CD4-positive, alpha-beta memory T cell (primary cell): ENCODE measurements at places on chromosomes 11 and 22. TPM values are rescaled to one million over a fixed set of nuclear protein-coding genes. Genes with fewer than 3 reads are reported as not detected.
A peak's percentile ranks its signal among the peaks of the same experiment; 100 is the strongest.

Gene HORMAD2
- total RNA-seq, result not detected

DNA sequence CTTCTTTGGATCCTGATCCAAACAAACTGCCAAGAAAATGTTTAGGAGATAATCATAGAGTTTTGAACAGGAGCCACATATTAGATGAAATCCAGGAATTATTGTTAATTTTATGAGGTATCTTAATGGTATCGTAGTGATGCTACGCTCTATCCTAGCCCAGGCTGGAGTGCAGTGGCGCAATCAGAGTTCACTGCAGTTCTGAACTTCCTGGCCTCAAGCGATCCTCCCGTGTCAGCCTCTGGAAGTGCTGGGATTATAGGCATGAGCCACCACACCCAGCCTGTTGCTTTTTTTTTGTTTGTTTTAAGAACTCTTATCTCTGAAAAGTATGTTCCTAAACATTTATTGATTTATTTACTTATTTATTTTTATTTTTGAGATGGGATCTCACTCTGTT, 2.4 kb downstream of the GSTT4 start:
- no peak for DNase-seq

DNA sequence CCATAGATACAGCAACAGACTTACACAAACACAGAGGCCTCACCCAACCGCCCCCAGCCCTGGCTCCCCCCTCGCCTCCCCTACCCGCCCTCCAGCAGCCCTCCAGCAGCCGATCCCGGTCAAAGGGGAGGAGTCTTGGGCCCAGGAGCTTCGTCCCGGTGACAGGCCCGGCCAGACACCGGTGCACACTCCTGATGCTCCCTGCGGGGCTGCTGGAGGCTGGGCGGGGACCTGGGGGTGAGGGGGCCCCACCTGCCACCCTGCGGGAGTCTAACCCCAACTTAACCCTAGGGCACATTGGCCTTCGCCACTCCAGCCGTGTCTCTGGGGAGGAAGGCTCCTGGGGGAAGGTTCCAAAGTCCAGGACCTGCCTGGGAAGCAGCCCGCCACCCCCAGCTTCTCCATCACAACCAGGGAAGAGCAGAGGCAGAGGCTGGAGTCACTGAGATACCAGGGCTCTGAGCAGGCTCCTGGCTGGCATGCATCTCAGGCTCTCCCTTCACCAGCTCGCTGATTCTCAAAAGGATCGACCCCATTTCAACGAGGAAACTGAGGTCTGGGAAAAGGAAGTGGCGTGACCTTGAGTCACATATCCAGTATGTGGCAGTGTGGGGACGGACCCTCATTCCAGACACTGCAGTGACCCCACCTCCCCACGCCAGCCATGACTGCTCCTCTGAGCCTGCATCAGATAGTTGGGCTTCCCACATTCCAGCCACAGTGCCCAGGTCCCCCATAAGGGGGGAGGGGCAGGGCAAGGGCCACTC, 14.4 kb downstream of the BCL9L start:
- no peak for DNase-seq

DNA sequence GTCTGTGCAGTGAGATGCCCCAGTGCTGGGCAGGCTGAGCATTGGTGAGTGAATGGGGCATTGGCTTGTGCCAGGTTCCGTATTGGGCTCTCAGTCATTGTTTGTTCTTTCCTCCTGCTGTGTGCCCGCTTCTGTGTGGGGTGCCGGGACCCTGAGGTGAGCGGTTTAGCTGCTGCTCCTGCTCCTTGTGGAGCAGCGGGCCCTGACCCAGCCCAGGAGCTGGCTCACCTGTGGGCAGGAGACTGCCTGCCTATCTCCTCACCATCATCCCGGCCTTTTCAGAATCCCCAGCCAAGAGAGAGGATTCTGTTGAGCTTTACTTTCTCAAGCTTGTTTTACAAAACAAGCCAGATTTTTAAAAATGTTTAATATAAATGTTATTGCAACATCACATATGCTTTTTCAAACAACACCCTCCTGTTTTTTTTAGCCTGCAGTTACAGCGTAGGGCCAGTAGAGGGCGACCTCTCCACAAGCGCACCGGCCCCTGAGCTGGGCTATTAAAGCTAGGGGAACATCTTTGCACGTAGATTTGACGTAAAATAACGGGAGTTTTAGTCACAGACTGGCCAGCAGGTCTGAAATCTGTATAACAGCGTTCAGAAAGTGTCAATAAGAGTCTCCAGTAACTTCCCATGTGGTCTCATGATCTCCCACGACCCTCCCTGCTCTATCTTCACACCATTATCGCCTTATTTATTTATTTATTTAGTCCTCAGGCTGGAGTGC, 25.1 kb upstream of the RELT start:
- DNase-seq, result peak; percentile 72

DNA sequence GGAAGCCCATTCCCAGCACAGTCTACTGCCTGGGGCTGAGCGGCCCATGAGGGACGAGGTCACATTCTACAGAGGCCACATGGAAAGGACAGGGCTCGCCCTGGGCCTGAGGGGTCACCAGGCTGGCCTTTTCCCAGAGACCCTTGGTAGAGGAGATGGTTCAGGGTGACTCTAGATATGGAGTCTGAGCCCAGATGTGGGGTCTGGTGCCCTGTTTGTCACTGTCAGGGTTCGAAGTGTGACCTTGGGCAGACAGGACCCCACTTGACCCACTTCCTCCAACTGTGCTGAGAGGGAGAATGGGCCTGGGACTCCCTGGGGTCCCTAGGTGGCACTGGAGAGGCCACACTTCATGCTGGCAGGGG, 81.0 kb downstream of the MYEOV start:
- no peak for DNase-seq

GRCh38 chr22:30424534-30425326, 838 bp upstream of the MTFP1 start:
- DNase-seq, result no peak

GRCh38 chr22:45726081-45726480, 54.4 kb downstream of the ATXN10 start:
- DNase-seq, result no peak

GRCh38 chr11:63694596-63694995, 13.3 kb downstream of the RTN3 start:
- DNase-seq, result no peak

DNA sequence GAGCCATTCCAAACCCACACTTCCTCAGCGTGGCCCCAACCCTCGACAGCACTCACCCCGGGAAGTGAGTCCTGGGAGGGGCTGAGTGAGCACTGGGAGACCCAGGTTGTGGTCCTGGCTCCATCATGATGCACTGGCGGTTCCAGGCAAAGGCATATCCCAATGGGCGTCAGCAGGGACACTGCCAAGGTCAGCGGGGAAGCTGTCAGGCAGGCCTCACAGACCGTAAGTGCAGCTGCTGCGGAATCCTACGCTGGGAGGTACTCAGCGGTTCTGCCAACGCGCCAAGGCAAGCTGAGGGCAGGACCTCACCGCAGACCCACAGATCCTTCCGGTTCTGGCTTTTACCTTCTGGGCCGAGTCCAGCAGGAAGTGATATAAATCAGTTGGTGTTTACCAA, 1.4 kb upstream of the GAL3ST1 start:
- no peak for DNase-seq

- DNase-seq, result no peak
Observed at GRCh38 chr11:114738954-114739353, 60.6 kb downstream of the NXPE2 start.

Gene VPREB1
- total RNA-seq, result not detected

- no peak for DNase-seq
Observed at GRCh38 chr22:35307892-35308291, 8.2 kb downstream of the TOM1 start.

DNA sequence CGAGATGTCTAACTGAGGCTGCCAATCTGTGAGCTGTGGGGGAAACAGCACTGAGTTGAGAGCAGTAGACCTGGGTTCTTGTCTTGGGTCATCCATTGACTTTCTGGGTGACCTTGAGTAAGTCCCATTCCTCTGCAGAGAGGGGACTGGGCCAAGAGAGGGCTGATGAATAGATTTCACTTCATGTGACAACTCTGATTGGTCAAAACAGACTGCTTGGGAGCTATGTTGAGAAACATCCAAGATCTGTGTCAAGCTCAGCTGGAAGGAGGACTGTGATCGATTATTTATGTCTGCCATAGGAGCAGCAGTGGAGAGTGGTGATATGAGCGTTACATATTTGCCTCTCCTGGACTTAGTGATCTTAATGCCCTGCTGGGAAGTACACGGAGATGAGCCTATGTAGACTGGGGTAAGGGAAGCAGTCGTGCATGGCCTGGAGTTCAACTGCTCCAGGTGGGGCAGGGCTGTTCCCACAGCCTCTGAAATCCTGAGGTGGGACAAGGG, 47.7 kb downstream of the OTOG start:
- DNase-seq, result no peak

DNA sequence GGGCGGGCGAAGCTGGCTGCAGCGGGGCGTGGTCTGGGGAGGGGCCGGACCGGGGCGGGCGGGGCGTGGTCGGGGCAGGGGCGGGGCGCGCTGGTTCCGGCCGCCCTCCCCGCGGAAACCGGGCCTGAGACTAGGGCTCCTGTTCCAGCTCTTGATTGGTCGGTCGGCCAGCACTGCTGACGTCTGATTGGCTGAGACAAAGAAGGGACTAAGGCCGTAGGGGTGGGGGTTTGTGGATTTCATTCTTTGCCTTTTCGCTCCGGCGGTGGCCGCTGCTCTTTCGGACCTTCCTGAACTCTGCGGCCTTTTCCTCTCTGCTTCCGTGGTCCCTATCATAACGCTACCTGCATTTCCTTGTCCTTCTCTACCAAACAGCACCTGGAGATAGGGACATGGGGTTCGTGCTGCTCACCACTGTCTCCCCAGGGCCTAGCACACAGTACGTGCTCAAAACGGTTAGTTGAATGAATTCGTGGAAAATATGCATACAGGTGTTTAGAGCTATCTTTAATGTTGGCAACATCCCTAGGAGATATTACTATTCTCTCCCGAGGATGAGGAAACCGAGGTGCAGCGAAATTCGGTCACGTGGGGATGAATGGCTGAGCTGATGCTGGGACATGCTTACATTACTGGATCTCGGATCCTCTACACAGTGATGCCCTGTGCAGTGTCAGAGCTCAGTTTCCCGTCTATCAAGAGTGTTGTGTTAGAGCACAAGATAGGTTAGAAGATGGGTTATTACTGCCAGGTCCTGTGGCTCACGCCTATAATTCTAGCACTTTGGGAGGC, 62.8 kb downstream of the NFAM1 start:
- peak; percentile 84 for DNase-seq

DNA sequence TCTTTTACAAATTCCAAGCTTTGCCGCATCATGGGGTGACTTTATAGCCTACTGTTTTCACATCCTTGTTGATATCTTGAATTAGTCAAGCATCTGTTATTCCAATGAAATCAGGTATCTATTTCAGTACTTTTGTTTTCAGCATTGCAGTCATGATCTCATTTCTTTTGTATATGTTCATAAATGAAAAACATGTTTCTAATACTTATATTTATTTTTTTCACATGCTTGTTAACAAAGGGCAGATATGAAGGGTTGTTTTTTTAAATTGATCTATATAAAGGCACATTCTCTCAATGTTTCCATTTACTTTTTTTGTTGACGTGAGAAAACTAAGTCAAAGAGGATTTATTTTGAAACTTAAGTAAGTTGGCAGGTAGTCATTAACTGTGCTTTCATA, 964.8 kb downstream of the JRKL start:
- DNase-seq, result no peak

DNA sequence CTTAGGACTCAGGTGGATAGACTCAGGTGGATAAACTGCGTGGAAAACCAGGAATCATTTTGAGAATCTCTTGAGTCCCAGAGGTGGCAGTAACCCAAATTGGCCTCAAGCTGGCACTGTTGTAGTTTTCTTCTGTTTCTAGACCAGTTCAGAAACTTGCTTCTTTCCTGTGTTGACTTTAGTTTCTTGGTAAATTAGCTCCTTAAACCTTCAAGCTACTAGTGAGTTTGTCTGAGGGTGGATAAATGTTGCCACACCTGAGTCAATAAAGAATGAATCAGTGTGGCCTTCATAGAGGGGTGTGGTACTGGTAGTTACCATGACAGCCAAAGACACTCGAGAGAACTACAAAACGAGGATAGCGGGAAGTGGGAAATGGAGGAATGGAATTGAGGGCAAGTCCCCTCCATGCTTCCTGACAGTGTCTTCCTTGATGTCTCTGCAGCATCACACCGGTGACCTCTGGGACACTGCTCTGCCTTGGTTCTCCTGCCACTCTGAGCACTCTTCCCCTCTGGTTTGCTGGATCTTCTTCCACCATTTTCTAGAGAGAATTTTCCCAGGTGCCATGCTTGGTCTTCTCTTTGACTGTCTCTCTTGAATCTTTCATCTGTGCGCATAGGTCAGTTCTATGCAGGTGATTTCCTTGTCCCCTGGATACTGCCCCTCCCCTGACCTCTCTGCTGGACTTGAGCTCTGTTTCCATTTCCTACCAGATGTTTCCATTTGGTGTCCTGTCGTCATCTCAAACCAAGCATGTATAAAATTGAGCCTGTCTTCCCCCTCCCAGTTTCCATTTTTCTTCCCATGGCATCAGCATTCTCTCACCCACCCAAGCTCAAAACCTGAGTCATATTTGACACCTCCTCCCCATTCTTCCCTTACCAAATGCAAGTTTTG, 7.2 kb downstream of the POLD4 start:
- no peak for DNase-seq

DNA sequence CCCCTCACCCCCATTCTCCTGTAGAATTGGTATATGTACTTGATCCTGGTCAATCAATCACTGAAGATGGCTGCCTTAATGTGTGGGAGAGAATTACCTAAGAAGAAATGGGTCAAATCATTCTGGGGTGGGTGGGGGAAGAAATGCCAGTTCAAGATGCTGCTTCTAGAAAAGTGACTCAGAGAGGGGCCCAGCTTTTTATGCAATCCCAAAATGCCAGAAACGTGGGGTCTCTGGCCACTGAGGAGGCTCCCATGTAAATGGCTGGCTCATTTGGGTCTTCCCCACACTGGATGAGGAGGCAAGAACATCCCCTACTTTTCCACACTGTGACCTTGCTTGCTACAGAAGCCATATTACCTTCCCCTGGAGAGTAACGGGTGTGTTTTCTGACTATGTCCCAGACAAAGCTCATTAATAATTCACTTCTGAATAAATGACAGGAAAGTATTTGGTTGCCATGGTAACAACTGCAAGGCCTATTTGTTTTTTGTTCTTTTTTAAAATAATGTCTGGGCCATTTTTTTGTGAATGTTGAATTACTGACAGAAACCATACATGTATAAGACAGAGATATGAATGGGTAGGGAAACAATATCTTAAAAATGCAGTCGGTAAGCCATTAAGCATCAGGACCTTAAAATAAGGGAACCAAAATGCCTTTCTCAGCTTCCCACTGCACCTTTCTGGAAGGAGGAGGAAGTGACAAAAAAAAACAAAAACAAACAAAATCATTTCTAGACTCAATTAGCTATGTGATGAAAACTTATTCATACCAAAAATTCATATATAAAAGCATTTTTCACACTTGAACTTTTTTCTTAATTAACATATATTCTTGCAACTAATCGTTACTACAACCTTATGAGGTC, 32.0 kb downstream of the SLC1A2 start:
- DNase-seq, result no peak

GRCh38 chr11:75733431-75734107, 15.9 kb downstream of the MOGAT2 start:
- DNase-seq, result no peak

Gene OR52I2
- total RNA-seq, result not detected

DNA sequence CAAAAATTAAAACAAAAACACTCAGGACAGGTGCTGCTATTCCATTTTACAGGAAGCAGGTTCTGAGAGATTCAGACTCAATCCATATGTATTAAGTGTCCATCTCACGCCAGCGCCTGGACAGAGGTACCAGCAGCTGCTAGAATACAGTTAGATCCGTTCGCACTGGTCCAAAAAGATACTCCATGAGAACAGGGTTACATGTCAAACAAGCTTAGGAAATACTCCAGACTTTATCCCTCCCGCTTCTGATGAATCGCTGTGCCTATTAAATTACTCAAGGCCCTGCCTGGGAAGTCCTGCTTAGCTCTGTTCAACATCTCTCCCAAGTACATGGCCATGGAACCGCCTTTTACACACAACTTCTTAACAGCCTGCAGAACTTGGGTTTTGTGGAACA, 50.2 kb upstream of the SLC35C1 start:
- DNase-seq, result no peak
